Activated CD4-positive, alpha-beta T cell treated with anti-CD3 and anti-CD28 coated beads for 24 hours (primary cell): ENCODE measurements at places on chromosomes 4 and X.

GRCh38 chrX:55008571-55009358, 8.6 kb downstream of the APEX2 start:
- no peak for DNase-seq

DNA sequence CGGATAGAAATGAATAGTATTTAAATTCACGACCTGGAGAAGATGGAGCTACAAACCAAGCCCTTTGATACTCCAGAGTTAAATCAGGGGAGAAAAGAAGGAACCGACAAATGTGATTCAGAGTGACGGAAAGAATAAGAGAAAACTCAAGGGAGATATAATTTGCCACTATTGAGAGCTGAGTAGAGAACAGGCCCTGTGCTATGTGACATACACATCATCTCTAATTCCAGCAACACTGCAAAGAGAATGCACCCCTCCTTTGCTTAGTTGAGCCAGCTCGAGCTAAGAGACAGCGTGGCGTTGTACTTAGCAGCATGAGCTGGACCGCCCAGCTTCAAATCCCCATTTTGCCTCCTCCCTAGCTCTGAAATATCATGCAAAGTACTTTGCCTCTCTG, 266.4 kb upstream of the TENM3 start:
- no peak for DNase-seq

- DNase-seq: no peak
Measured at GRCh38 chrX:112751076-112751475, 71.3 kb upstream of the LHFPL1 start.

DNA sequence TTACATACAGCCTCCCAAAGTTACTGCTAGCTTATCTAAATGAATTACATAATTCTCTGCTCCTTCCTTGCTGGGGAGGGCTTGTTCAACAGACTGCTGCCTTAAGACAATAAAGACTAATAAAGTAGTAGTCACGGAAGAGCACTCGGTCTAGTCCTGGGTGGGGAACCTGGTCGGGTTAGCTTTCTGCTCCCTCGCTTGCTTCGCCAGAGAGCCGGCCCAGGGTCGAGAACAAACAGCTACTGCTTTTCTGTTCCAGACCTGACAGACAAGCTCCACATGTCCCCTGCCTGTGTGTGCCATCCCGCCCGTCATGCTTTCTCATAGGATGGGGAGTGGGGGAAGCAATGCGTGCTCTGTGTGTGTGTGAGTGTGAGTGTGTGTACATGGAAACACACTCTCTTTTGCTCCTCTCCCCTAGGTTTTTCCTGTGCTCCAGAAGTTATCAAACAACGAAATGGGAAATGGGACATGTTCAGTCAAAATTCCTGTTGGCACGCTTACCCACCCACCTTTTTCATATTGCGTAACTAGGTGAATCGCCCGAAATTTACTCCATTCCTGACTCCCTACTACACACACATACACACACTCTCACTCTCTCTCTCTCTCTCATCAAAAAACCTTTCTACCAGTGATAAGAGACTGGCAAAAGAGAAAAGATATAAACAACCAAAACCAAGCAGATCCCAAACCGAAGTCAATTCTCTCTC, 1.3 kb downstream of the NPY1R start:
- no peak for DNase-seq

GRCh38 chrX:63884821-63885790, 100.1 kb upstream of the ARHGEF9 start:
- DNase-seq: no peak

- DNase-seq: no peak
Measured at GRCh38 chrX:29453333-29453732, 762.0 kb upstream of the MAGEB2 start.

DNA sequence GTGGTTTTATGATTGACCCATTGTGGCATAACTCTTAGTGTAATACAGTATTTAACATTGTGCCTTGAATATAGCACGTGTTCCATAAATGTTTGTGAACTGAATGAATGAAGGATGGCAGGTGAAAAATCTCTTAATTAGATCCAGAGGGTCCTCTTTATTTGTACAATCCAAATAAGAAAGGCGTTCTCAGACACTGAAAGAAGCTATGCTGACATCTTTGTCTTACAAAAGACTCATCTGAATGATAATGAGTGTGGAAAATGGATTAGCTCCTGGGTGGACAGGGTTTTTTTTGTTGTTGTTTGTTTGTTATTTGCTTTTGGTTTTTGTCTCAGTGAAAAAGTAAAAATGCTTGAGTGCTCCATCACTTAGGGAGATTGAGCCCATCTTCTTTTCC, 62.7 kb downstream of the NEUROG2 start:
- no peak for DNase-seq

DNA sequence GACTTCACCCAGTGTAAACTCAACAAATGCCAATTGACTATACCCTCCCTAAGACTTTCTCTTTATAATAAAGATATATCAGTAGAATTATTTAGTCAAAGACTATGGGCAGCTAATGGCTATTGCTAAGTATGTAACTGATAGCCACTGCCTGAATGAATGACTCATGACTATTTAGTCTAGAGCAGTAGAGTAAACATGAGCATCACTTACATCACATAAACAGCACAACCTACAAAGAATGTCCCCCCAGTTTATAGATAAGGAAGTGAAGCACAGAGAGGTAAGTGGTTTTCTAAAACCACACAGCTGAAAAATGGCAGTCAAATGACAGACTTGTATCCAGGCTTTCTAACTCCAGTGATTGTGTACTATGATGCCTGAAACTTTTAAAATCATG, 507.0 kb downstream of the PPARGC1A start:
- no peak for DNase-seq

DNA sequence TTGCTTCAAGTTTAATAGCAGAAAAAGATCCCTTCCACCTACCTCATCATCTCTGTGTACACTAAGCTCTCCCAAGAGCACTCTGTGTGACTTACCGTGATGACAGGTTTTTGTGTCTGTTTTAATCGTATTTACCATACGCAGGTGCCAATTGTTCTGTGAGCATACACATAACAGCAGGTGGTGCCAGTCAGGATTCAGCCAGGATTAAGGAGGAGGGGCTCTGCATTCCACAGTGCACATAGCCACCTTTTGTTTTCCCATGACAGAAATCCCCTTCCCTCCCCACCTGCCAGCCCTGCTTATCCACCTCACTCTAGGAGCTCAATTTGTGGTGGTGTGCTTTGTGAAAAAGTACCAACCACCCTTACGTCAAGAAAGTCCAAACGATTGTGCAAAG, 14.8 kb downstream of the ANK2 start:
- no peak for DNase-seq

GRCh38 chr4:19063662-19064061, 1042.1 kb upstream of the LCORL start:
- no peak for DNase-seq

DNA sequence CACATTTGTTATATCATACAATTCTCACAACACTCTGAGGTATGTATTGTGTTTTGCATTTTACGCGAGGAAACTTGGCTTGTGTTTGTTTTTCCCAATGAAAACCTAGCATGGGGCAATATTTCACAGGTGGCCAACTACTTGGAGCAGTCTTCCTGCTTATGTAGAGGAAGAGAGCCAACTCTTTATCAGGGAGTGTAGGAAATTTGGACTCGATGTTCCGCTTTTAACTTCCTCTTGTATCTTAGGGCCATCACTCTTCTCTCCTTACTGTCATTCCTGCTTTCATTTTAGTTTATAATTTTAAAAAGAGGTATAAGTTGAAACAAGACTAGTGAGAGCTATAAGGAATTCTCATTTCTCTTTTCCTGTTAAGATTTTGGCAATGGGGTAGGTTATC, 107.7 kb upstream of the RPS6KA3 start:
- DNase-seq: no peak

DNA sequence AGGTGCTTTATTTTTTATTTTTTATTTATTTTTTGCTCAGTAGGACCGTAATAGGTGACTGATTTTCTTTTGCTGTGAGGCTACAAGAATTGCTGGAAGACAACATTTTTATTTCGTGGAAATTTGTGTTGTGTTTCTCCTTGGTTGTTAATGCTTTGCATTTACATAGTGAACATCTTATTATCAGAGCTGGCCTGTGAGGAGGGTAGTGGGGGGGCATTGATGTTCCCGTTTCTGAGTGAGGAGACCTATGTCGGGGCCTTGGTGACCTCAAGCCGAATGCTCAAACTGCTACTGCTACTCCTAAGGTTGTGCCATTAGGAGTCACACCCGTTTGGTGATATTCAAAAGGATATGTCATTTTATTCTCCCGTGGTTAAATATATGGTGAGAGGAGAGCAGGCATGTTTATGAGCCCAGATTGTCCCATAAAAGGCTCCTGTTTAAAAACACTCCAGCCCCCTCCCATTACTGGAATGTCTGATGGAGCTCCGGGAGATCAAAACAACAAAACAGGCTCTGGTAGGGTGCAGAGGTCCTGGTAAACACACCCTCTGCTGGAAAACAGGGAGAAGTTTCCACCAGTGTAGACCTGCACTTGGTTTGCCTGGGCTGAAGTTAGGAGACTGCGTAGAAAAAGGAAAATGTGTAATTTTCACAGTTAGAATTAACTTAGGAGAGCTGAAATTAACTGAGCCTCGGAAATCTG, 5.6 kb downstream of the PDGFRA start:
- DNase-seq: no peak

DNA sequence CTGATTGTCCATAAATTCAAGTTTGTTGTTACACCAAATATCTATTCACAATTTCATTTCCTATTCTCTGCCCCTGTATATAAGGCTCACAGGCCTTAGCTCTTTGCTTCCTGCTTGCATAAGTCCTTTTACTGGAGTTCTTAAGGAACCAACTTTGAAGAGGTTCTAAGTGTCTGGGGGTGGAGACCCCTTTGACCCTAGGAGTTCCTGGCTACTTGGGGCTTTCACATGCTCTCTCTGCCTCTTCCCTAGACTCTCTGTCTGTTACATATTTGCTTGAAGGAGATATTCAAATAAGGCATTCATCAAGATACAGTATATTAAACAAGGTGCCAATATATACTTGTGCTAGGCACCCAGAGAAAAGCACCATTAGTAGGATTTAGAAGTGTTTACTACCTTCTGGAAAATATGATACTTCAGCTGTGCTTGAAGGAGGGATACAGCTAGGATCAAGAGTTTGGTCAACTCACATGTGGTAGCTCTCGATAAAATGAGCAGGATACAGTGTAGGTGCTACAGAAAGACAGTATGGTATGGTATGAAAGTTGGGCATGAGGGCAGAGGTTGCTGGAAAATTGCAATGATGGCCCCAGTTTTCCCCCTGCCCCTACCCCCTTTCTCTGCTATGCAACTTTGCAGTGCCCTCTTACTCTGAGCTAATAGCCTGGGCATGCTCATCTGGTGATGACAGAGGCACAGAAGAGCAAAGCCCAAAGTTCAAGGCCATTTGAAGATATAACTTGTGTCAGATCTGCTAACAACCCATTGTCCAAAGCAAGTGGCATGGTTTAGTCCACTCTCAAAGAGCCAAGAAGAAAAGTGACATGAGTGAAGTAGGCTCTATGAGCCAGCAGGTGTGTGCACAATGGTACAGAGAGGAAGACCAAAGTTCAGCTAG, 107.6 kb upstream of the CPEB2 start:
- no peak for DNase-seq

DNA sequence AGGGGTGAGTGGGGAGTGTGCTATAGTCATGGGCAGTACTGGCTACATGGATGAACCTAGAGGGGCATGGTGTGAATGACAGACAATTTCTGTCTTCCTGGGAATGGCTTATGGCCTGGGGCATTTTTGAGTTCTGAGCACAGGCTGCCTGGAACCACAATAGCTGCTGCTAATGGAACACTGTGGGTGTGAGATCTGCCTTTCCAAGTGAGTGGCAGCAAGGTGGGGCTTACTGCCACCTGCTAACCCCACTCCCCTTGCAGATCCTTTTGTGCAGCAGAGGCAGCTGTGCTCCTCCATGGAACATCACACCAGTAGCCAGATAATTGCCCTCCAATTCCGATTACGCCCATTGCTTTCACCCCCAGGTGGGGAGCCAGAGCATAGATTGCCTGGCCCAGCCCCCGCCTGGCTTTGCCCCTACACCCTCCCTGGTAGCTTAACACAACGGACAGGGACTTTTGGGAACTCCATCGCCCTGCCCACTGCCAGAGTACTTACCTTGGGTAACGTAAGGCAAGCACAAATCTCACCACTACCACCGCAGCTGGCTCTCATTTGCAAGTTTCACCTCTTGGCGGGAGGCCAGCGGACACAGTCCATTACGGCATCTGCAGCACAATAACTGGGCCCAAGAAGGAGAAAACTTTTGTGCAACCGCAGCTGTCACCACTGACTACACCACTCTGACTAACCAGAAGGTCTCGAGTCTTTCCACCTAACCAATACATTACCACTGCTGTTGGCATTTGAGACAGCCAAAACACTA, 421.2 kb upstream of the NWD2 start:
- no peak for DNase-seq

- DNase-seq: no peak
Measured at GRCh38 chrX:31499109-31499508, 427.3 kb upstream of the FTHL17 start.

GRCh38 chrX:100939333-100939732, 10.6 kb upstream of the XKRX start:
- no peak for DNase-seq

DNA sequence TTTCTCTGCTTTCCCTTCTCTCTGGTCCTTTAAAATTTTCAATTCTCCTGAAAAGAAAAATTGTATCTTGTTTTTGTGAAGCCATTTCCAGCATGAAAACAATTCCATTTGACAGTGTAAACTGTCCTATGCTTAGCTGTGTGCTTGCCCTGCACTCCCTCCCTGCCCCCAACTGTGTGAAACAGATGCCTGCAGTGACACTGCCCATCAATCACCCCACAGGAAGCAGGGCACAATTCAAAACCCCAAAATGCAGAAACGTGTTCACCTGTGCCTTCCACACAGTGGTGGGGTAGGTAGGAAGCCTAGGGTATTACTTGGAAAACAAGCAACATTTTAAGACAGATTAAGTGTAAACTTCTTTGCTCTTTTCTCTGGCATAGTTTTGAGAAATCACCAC, 6.2 kb upstream of the FHDC1 start:
- DNase-seq: no peak

GRCh38 chr4:54986095-54986846, 139.1 kb downstream of the KDR start:
- DNase-seq: no peak

DNA sequence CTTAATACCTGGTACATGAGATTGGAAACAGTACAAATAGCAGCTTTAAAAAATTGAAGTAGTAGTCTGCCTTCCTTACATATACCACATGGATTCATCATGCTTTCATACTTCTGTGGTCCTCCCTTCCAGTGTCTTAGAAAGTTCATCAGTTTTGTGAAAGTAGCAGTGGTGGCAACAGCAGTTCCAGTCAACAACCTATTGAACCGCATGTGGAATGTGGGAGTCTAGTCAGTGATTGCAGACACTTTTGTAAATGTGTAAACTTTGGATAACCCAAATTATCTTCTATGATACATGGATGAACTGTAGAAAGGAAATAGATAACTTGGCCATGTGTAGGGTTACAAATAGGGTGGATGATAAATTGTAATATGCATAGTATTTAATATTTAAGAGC, 34.1 kb downstream of the FNIP2 start:
- no peak for DNase-seq

GRCh38 chr4:93827272-93827947, 1.1 kb upstream of the ATOH1 start:
- no peak for DNase-seq

GRCh38 chrX:1412551-1413161, 20.7 kb upstream of the SLC25A6 start:
- DNase-seq: no peak

GRCh38 chr4:42641656-42642055, 15.2 kb downstream of the ATP8A1 start:
- no peak for DNase-seq
